Activated CD8-positive, alpha-beta T cell treated with anti-CD3 and anti-CD28 coated beads, Interleukin-2, amount 10 ng/mL, durations not matched to agents 7 days and 5 days (primary cell): ENCODE measurements at places on chromosomes 2 and 18. TPM values are rescaled to one million over a fixed set of nuclear protein-coding genes. Genes with fewer than 3 reads are reported as not detected.
A peak's percentile ranks its signal among the peaks of the same experiment; 100 is the strongest.

Gene TUBB8B
- total RNA-seq: not detected

Gene POTEC
- not detected for total RNA-seq

Gene TFCP2L1
- total RNA-seq: 0.16 TPM

Gene LYPD1
- total RNA-seq: not detected

Gene MEMO1
- 50.5 TPM for total RNA-seq

Gene TUBA4B
- not detected for total RNA-seq

DNA sequence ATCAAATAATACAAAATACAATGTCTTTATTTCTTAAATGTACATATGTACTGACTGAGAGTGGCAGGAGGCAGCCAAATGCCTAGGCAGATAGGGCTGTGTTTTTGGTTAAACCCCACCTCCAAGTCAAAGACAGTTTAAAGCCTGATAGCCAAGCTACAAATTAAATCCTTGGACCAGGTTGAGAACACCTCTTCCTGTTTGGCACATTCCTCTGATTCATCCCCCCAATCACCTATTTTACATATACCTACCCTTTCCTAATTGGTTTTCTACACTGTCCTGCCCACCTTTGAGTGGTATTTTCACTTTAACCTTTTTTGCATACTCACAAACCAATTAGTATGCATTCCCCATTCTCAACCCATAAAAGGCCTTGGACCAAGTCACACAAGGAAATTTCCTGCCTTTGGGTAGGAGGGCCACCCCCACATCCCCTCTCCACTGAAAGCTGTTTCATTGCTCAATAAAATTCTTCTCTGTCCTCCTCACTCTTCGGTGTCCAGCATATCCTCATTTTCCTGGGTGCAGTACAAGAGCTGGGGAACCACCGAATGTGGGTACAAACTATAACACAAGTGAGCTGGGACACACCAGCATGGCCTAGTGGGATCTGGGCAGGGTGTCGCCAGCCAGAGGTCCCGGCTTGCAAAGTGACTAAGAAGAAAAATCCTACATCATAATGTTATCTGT lies 149.1 kb downstream of the UBE2E3 start:
- no peak for DNase-seq

- DNase-seq: no peak
Measured at GRCh38 chr2:212416086-212416485, 122.5 kb downstream of the ERBB4 start.

DNA sequence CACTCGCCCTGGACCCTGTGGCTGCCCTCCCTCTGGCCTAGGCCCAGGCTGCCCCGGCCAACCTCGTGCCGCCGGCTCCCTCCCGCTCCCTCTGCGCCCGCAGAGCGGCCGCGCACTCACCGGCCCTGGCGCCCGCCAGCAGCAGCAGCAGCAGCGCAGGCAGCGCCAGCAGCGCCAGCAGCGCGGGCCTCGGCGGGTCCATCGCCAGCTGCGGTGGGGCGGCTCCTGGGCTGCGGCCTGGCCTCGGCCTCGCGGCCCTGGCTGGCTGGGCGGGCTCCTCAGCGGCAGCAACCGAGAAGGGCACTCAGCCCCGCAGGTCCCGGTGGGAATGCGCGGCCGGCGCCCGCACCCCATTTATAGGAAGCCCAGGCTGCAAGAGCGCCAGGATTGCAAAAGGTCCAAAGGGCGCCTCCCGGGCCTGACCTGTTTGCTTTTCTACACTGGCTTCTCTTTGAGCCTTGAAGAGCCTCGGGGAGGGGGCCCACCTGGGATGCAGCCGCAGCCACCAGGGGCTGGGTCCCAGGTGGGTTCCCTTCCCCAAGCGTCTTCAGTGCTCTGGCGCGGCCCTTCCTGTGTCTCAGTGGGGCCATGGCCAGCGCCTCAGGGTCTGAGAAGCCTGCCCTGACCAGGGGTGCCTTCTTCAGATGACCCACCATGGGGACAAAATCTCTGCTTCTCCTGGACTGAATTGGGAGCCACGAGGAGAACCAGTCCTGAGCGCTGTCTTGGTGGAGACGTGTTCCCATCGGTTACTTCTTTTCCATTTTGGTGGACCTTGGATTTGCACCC lies at the start of gene APOB:
Gene APOB (minus strand): TSS at position 330 of the 789 bp plus-strand sequence. CDS start 128 bp downstream, at position 202.
- DNase-seq: no peak

- peak; percentile 70 for DNase-seq
Measured at GRCh38 chr2:45889053-45889452, 237.6 kb downstream of the PRKCE start.

GRCh38 chr18:71707985-71708500 lies 836.1 kb downstream of the CBLN2 start:
- no peak for DNase-seq

DNA sequence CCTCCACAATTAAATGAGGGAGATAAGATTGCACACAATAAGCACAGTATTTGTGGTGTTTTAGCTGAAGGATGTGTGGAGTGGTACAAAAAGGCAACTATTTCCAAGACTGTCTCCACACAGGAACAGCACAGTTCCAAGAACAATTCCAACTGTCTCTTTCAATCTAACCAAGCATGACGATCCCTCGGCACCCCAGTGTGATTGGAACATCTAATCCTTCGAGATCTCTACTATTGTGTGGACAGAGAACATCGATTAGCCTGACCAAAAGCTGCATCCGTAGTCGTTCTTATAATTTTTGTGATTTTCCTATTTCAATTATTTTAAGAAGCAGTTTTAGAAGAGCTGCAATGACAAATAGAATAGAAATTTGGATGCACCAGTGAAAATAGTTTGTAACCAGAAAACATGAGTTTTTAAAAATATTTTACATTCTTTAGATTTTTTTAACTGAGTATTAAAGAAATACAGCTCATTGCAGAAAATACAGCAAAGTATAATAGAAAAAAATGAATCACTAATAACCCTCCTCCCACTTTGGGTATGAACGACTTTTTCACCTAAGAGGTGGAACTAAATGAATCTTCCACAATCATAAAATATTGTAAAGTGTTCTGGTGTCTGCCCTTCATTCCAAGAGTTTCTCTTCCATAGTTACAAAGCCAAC lies 76.4 kb upstream of the CABLES1 start:
- DNase-seq: no peak

DNA sequence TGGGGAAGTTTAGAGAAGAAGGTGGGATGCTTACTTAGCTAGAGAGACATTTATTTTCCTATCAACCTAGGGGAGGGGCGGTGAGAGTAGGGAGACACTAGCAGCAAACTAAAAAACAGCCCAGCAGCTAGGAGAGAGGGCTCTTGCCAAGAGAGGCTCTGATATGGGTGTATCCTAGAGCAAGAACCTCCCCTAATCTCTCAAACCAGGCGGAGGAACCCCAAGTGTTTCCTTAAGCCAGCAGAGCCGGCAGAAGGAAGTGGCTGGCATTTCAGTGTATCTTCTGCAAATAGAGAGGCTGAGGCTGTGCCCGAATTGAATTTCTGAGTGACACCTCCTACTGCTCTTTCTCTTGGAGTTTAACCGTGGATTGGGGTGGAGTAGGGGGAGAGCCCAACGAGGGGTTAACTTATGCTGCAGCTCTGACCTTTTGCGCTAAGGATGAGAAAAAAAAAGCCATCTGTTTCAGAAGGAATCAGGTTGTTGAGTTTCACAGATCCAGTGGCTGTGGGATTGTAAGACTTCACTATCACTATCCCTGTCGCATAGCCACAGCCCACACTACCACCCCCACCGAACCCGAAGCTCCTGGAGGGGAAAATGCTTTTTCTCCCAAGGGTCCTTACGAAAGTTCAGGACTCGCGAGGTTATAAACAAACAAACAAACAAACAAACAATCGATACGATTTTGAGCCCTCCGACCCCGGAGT lies 1.4 kb downstream of the ST8SIA5 start:
- peak; percentile 4 for DNase-seq

GRCh38 chr18:6406075-6406909 lies 8.4 kb downstream of the L3MBTL4 start:
- DNase-seq: no peak

DNA sequence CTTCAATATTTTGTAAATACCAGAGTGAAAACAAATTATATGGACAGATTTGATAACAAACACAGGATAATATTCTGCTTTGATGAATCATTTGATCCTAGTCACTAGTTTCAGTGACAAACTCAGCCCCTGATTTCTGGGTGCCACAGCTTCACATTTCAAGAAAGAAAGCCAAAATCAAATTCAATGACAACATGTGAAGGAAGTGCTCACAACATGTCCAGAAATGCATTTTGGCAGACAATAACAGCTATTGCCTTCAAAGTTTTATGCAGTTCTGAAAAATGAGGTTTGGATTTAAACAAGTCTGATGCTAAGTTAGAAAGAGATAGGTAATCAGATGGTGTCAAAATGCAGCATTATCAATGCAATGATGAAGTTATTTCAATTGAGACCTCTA lies 106.9 kb upstream of the PIEZO2 start:
- no peak for DNase-seq

GRCh38 chr2:239678666-239679296 lies 278.0 kb upstream of the HDAC4 start:
- DNase-seq: no peak

DNA sequence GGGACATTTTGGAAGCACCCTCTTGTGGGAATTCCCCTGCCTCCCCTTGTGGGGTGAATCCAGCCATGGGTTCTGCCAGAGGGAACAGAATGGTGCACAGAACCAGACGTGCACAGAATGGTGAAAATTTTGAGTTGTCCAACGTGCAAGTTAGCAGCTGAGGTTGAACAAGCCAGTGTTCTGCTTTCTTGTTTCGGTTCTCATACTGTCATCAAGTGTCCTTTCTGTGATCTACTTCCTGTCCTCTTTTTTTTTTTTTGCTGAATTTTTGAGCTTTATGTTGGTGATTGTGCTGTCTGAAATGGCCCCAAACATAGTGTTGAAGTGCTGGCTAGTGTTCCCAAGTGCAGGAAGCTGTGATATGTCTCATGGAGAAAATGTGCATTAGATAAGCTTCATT lies 21.5 kb upstream of the REEP1 start:
- DNase-seq: no peak

DNA sequence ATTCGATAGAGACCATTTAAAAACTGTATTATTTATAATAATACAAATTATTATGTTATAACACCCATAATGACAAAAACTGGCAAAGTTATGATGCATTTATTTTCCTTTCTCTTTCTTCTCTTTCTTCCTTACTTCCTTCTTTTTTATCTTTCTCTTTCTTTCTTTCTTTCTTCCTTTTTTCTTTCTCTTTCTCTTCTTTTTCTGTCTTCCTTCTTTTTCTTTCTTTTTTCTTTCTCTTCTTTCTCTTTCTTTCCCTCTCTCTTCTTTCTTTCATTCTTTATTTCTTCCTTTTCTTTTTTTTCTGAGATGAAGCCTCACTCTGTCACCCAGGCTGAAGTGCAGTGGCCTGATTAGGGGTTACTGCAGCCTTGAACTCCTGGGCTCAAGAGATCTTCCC lies 27.5 kb upstream of the ZNF516 start:
- no peak for DNase-seq

- no peak for DNase-seq
Measured at GRCh38 chr2:26336719-26337118, 9.2 kb upstream of the SELENOI start.
